Smooth muscle cell of trachea (primary cell): ENCODE measurements at places on chromosomes 6 and 20. TPM values are rescaled to one million over a fixed set of nuclear protein-coding genes. Genes with fewer than 3 reads are reported as not detected.

The C20orf141 gene
- total RNA-seq, result 0.50 TPM in 1 of 2 replicates, not detected in the other

The PDYN gene
- total RNA-seq, result not detected in 2 replicates

The PRICKLE4 gene
- 0.83 TPM in 1 of 2 replicates, not detected in the other for total RNA-seq

The BHLHE23 gene
- total RNA-seq, result not detected in 2 replicates

The GPR31 gene
- not detected in 2 replicates for total RNA-seq

The OXT gene
- total RNA-seq, result not detected in 2 replicates

The SEL1L2 gene
- not detected in 2 replicates for total RNA-seq

The TFAP2C gene
- total RNA-seq, result not detected in 2 replicates

The PRDM13 gene
- total RNA-seq, result not detected in 2 replicates

The LHFPL5 gene
- not detected in 2 replicates for total RNA-seq

The IL17F gene
- total RNA-seq, result not detected in 2 replicates

The HRH3 gene
- not detected in 2 replicates for total RNA-seq

The IL20RA gene
- 0.33 and 0.58 TPM in 2 replicates for total RNA-seq

The UST gene
- 18.2 and 34.9 TPM in 2 replicates for total RNA-seq

The TRAPPC3L gene
- 0.15 and 0.17 TPM in 2 replicates for total RNA-seq

The ATXN1 gene
- total RNA-seq, result 36.7 and 37.8 TPM in 2 replicates

The SLC22A16 gene
- total RNA-seq, result 0.15 TPM in 1 of 2 replicates, not detected in the other

The CAPN11 gene
- total RNA-seq, result 0.15 and 0.33 TPM in 2 replicates

The TENT5A gene
- 27.2 and 38.9 TPM in 2 replicates for total RNA-seq

The BTNL2 gene
- total RNA-seq, result not detected in 2 replicates

The FRK gene
- 1.5 and 1.7 TPM in 2 replicates for total RNA-seq

The TDRD6 gene
- total RNA-seq, result 0.15 and 0.17 TPM in 2 replicates

The RIMS1 gene
- under 0.01 and 0.33 TPM in 2 replicates for total RNA-seq

The GHRH gene
- total RNA-seq, result not detected in 2 replicates

The C6orf118 gene
- not detected in 2 replicates for total RNA-seq

The PLCB4 gene
- total RNA-seq, result 9.3 and 12.2 TPM in 2 replicates

The GCNT2 gene
- 0.99 and 1.3 TPM in 2 replicates for total RNA-seq

The EFCAB8 gene
- total RNA-seq, result 0.44 TPM in 1 of 2 replicates, not detected in the other

The APMAP gene
- 117 and 121 TPM in 2 replicates for total RNA-seq

The RAE1 gene
- 30.9 and 53.5 TPM in 2 replicates for total RNA-seq

The GNRH2 gene
- 0.15 and 0.50 TPM in 2 replicates for total RNA-seq

The WFDC5 gene
- total RNA-seq, result not detected in 2 replicates

The FNDC11 gene
- total RNA-seq, result 1.8 and 2.3 TPM in 2 replicates

The CST2 gene
- not detected in 2 replicates for total RNA-seq

The ADTRP gene
- 1.0 and 2.3 TPM in 2 replicates for total RNA-seq

The GSTA3 gene
- not detected in 2 replicates for total RNA-seq

The PI3 gene
- not detected in 2 replicates for total RNA-seq

The MYMX gene
- total RNA-seq, result 0.17 TPM in 1 of 2 replicates, not detected in the other

The GPX5 gene
- total RNA-seq, result not detected in 2 replicates

The SDC4 gene
- 113 and 219 TPM in 2 replicates for total RNA-seq

The RPP21 gene
- 27.9 and 52.3 TPM in 2 replicates for total RNA-seq

The ISM1 gene
- under 0.01 TPM in 1 of 2 replicates, not detected in the other for total RNA-seq

The CLIC5 gene
- not detected in 2 replicates for total RNA-seq

The CTAGE9 gene
- total RNA-seq, result not detected in 2 replicates

The PNPLA1 gene
- not detected in 2 replicates for total RNA-seq

The PRKN gene
- 4.1 and 7.4 TPM in 2 replicates for total RNA-seq

The VSX1 gene
- total RNA-seq, result not detected in 2 replicates

The ZBP1 gene
- not detected in 2 replicates for total RNA-seq

The MOG gene
- total RNA-seq, result not detected in 2 replicates

The SAMD3 gene
- 2.0 and 5.1 TPM in 2 replicates for total RNA-seq

The SOD2 gene
- 213 and 2,364 TPM in 2 replicates for total RNA-seq

The CRIP3 gene
- total RNA-seq, result 0.44 TPM in 1 of 2 replicates, not detected in the other

The ARMC12 gene
- 0.29 and 1.2 TPM in 2 replicates for total RNA-seq

The SAPCD1 gene
- 1.3 and 1.9 TPM in 2 replicates for total RNA-seq

The ASCC3 gene
- 84.0 and 87.8 TPM in 2 replicates for total RNA-seq

The KIAA0408 gene
- total RNA-seq, result 1.8 and 3.8 TPM in 2 replicates
